Left kidney (tissue), 8 donors: ENCODE measurements at places on chromosomes 7 and 10. TPM values are rescaled to one million over a fixed set of nuclear protein-coding genes. Genes with fewer than 3 reads are reported as not detected.

- DNase-seq: no peak
Measured at GRCh38 chr10:128546651-128547165, 420.5 kb upstream of the MKI67 start.

GRCh38 chr7:121410829-121411596 lies 14.9 kb upstream of the FAM3C start:
- no peak for DNase-seq

- no peak for DNase-seq
Measured at GRCh38 chr10:36017137-36017536, 375.0 kb upstream of the FZD8 start.

The ZNF365 gene
- polyA plus RNA-seq: 0.48 TPM

GRCh38 chr10:72688208-72688651 lies 3.7 kb upstream of the MCU start:
- DNase-seq: peak; percentile 60
